Temporal lobe (tissue), 4 donors: ENCODE measurements at places on chromosomes 1 and 21. TPM values are rescaled to one million over a fixed set of nuclear protein-coding genes. Genes with fewer than 3 reads are reported as not detected.

The CCDC27 gene
- not detected for total RNA-seq

The SYT2 gene
- total RNA-seq = 0.98 TPM

The CD1C gene
- not detected for total RNA-seq

The XCL1 gene
- total RNA-seq = not detected

The TRAPPC3 gene
- total RNA-seq = 40.8 TPM

The EVA1C gene
- 1.5 TPM for total RNA-seq

The GJA8 gene
- total RNA-seq = not detected

The CAP1 gene
- 94.7 TPM for total RNA-seq

The OR10J1 gene
- not detected for total RNA-seq

The DTL gene
- 2.2 TPM for total RNA-seq

The HSF2BP gene
- total RNA-seq = 2.2 TPM

The OR6K3 gene
- not detected for total RNA-seq

The NDC1 gene
- 29.3 TPM for total RNA-seq

The SYT11 gene
- total RNA-seq = 199 TPM

The ASB17 gene
- total RNA-seq = not detected

The MT1HL1 gene
- not detected for total RNA-seq

The C1orf94 gene
- 0.25 TPM for total RNA-seq

The ANGPTL1 gene
- total RNA-seq = 4.7 TPM

The ABL2 gene
- 32.7 TPM for total RNA-seq

The CLCA2 gene
- under 0.01 TPM for total RNA-seq

The MTARC2 gene
- total RNA-seq = 7.6 TPM

The ODR4 gene
- total RNA-seq = 28.0 TPM

The DNASE2B gene
- not detected for total RNA-seq

The CYP4X1 gene
- 13.8 TPM for total RNA-seq

The HES5 gene
- total RNA-seq = 13.3 TPM

The HENMT1 gene
- 20.7 TPM for total RNA-seq

The ZNF593OS gene
- total RNA-seq = not detected

The S100A5 gene
- not detected for total RNA-seq

The ST6GALNAC3 gene
- total RNA-seq = 11.6 TPM

The CNR2 gene
- under 0.01 TPM for total RNA-seq

The POU3F1 gene
- total RNA-seq = 6.1 TPM

The GCSAML gene
- total RNA-seq = under 0.01 TPM

The IL12RB2 gene
- 5.7 TPM for total RNA-seq
